ENCODE measurements at places on chromosomes 2 and 18.

DNA sequence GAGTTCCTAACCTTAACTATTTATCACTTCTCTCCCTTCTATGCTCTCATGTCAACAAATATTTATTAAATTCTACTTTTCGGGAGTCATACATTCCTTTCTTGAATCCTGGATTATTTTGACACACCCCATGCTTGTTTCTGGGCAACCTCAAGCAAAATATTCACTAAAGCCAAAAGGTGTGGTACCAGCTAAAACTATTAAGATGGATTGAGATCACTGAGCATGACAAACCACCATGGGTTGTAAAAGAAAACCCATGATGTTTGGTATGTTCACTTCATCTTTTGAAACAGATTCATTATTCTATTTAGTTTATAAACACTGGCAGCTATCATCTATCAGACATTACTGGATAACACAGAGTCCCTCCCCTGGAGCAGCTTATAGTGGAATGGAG is 32.5 kb downstream of the DPP4 start:
- no peak for DNase-seq

DNA sequence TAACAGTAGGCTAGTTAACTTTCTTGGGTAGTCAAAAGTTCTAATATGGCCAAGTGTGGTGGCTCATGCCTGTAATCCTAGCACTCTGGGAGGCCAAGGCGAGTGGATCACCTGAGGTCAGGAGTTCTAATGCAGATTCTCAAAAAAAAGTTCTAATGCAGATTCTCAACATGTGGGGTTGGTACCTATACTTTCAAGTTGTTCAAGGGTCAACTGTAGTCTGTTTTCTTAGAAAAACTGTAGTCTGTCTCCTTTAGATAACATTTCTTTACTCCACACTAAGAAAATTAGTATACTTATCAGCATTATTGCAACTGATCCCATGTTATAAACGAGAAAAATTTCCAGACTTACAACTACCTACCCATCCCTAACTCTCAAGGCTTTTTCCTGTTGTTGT is 16.6 kb downstream of the INO80D start:
- no peak for DNase-seq

- no peak for DNase-seq
Measured at GRCh38 chr2:217790195-217790594, 212.6 kb downstream of the TNS1 start.

GRCh38 chr2:7744827-7745226 is 827.6 kb downstream of the RNF144A start:
- no peak for DNase-seq

DNA sequence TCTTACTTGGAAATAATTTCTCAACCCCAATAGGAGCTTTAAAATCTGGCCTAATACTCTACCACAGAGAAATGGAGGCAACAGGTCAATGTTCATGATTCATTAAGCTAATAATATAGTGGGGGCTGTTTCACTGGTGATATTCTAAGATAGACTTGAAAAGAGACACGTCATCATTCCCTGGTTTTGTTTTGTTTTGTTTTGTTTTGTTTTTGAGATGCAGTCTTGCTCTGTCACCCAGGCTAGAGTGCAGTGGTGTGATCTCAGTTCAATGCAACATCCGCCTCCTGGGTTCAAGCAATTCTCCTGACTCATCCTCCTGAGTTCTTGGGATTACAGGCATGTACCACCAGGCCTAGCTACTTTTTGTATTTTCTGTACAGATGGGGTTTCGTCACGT is 37.5 kb upstream of the SOS1 start:
- DNase-seq, result no peak

- DNase-seq, result no peak
Measured at GRCh38 chr18:23268641-23269040, 133.4 kb downstream of the CABLES1 start.

- DNase-seq, result no peak
Measured at GRCh38 chr2:77301441-77301840, 220.7 kb downstream of the LRRTM4 start.

DNA sequence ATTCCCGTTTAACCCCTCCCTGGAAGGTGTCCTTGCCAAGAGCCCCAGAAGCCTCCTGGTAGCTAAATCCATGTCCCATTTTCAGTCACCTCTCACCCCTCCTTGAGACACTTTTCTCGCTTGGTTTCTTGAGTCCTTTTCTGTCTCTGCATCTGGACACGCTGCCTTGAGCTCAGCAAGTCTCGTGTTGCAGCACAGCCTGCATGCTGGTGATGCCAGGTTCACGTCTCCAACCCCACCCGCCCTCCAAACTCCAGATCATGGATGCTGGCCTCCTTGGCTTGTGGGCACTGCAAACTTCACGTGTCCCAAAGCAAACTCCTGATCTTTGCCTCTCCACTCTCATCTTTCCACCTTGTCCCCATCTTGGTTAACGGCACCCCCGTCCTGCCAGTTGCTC is 39.3 kb downstream of the CENPO start:
- no peak for DNase-seq

DNA sequence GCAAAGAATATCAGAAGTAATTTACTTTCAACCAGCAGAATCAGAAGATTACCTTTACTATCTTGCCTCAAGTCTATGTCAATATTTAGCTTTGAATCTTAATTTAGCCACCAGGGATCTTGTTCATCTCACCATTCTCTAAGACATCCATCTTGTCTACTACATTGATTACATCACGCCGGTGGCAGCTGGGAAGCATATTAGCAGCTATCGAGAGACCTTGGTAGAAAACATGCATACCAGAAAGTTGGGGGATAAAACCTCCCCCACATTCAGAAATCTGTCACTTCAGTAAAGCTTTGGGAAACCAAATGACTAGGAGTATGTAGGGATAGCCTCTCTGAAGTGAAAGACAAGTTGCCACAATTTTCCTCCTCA is 703.8 kb upstream of the FSHR start:
- no peak for DNase-seq

DNA sequence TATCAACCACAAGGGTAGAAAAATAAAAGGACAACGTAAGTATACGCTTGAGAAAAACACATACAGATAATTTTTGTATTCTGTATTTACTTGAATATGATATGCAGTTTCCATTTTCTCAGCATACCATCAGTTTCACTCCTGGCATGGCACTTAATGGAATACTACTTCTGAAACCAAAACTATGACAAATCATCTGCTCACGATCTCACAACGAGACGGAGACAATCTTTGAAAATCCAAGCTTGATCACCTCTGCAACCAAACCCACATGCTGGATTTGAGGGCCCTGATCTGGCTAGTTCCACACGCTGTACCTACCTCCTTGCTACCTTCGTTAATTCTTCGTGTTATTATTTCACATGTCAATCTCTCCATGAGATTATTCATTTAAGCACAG is 387.6 kb downstream of the NBAS start:
- DNase-seq, result no peak

DNA sequence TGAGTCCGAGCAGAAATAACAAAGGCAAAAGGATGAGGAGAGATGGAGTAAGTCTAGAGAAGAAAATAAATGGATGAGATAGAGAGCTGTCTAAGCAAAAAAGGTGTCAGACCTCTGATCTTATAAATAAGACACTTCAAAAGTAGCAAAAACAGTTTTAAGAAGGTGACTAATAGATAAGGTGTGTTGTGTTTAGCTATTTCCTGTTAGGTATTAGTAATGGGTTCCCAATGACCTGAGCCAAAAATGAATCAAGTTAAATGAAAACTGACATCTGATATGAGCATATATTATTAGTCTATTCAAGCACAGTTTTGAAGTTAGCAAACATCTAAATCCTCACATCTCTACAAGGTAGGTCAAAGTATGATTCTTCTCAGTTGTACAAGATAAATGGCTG is 10.6 kb downstream of the SUPT7L start:
- no peak for DNase-seq

DNA sequence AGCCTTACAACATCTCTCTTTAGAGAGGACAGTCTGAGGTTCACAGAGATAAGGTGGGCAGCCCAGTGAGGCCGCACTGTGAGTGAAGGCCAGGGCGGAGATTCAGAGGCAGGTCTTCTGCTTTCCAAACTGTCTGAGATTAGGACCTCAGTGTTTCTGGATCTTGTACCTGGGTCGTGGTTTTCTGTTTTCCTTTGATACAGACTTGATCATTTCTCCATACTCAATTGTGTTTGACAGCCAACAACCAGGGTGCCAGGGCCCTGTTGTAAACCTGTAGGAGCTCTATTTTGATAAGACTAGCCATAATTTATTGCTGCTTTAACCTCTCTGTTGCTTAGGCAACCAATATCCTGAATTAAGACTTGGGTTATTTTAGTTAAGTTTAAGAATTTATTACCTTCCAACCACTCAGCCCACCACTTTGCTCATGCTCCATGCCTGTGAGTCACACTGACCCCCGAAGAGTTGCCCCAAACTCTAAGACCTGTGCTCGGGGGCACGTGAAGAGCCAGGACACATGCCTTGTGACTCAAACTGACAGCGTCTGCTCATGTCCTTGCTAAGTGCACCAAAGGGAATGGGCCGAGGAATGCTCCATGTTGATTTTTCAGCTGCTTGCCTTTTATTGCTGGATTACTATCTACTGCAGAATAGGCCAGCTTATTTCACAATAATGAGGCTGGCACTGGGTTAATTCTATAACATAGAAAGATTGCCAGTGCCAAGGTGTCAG is 248.6 kb downstream of the BCL2 start:
- DNase-seq, result no peak

GRCh38 chr18:27185025-27185763 is at the start of gene CHST9:
CHST9 (minus strand) TSS chr18:27185308; CDS start chr18:27142809, 42,499 bp downstream.
- no peak for DNase-seq

DNA sequence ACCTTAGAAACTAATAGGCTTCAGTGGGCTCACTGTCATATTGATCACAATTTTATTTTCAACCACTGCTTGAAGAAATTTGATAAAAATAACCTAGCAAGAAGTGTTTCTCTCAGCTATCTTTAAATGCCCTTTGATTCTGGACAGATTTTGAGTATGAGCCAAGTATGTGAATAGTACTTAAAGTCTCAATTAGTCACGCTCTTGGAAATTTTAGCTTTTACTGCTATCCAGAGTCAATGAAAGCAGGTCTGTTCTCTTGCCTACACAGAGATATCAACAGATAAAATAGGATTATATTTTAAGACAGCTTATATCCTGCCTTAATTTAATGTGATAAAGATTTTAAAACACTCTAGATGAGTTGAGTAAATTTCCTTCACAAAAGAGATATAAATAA is 337.3 kb downstream of the CBLN2 start:
- no peak for DNase-seq

Data from stimulated activated CD4-positive, alpha-beta T cell treated with anti-CD3 and anti-CD28 coated beads, Interleukin-4, amount 100 ng/mL, for 4 hours (primary cell).